Frontal cortex (tissue), 4 donors: ENCODE measurements at places on chromosomes 1 and 21.

- DNase-seq = no peak
These were observed 18.7 kb downstream of the BECN2 start for GRCh38 chr1:241976229-241976628.

DNA sequence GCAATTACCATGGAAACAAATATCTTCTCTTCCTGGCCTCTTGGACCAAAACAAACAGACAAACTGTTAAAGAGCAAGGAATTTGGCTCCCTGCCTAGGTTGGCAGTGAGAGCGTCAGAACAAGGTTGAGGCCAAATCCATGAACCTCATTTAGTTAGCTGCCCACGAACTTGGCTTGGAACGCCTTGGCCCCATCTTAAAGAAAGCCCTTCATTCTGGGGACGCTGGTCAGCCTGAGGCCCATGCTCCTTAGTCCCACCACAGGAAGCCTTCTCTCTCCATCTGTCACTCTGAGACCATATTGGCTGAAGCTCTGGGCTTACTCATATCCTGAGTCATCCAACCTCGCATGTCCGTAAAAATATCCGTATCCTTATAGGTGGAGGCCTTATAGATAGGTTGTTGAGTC is 62.4 kb upstream of the DIRAS3 start:
- no peak for DNase-seq

DNA sequence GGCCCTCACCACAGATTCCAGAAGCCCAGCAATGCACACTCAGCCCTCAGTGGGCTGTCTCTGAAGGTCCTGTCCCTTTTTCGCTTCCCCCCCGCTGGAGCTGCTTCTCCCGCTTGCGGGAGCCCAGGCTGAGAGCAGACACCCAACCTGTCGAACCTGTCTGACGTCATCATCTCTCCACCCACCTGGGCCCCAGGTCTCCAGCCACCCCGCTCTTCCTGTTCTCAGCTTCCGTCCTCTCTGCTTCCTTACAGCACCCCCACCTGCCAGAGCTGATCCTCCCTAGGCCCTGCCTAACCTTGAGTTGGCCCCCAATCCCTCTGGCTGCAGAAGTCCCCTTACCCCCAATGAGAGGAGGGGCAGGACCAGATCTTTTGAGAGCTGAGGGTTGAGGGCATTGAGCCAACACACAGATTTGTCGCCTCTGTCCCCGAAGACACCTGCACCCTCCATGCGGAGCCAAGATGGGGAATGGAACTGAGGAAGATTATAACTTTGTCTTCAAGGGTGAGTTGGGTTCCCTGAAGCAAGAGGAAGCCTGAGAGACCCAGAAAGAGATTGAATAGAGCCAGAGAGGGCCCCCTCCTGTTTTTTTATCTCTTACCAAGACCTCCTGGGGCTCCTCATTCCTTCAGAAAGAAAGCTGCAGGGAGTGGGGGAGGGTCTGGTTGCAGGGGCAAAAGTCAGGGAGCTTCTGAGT is at the start of gene RAB25:
TSS of gene RAB25 (plus strand) at position 224 of the 700 bp plus-strand sequence. CDS start at position 465, 241 bp downstream.
- DNase-seq = no peak

GRCh38 chr1:232951180-232951579 is 769 bp downstream of the NTPCR start:
- DNase-seq = peak; percentile 30

- no peak for DNase-seq
These were observed 185.6 kb downstream of the ZBTB18 start for GRCh38 chr1:244236721-244237120.

DNA sequence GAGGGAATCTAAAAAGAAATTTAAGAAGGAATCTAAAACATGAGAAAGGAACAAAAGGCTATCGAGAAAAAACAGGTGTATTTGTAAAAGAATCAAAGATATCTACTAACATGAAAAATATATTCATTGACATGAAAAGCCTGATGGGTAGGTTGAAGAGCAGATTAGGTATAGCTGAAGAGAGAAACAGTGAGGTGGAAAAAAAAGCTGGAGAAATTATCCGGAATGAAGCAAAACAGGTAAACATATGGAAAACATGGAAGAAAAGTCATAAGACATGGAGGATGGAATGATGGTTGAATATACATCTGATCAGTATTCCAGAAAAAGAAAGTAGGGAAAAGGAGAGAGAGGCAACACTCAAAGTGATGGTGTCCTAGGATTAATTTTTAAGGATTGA is 9.6 kb downstream of the EVA1C start:
- no peak for DNase-seq

GRCh38 chr1:14128096-14128495 is 428.1 kb downstream of the PRDM2 start:
- DNase-seq = no peak

DNA sequence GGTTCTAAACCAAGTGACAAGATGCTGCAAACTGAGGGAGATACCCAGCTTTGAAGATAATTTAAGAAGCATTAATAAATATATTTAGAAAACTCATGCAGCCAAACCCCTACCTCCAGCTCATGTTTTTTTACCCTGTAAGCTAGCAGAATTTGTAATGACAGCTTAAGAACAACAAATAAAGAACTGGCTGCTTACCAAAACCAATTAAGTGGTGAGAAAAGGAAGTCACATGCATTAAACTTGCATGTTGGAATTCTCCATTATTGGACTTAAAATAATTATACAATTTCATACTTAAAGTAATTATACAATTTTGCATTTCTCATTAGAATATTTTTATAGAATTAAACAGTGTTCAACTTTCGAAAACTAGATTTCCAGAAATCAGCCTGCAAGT is 75.6 kb upstream of the CNIH3 start:
- no peak for DNase-seq

DNA sequence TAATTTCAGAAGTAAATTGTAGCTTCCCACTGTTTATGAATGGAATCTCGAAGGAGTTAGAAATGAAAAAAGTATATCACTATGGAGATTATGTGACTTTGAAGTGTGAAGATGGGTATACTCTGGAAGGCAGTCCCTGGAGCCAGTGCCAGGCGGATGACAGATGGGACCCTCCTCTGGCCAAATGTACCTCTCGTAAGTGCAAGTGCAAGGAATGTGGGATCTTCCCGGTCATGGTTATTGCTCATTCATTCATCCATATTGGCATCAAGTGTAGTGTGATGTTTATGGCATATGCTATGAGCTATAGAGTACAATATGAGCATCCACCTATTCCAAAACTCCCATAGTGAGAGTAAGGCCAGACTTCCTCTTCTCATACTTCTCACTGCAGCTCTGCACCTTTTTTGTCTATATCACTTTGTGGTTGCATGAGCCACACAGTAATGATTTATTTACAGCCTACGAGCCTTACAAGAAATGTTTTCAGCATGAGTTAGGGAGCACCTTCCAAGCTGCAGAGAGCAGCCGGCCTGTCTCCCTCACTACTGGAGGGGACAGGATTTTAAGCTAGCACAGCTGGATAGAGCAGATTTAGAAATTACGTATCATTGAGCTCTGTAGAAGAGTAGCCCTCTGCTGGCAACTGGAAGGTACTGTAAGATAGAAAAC is 24.9 kb upstream of the CR1L start:
- DNase-seq = peak; percentile 29

- DNase-seq = no peak
These were observed 209.0 kb downstream of the RHOU start for GRCh38 chr1:228944296-228944695.

DNA sequence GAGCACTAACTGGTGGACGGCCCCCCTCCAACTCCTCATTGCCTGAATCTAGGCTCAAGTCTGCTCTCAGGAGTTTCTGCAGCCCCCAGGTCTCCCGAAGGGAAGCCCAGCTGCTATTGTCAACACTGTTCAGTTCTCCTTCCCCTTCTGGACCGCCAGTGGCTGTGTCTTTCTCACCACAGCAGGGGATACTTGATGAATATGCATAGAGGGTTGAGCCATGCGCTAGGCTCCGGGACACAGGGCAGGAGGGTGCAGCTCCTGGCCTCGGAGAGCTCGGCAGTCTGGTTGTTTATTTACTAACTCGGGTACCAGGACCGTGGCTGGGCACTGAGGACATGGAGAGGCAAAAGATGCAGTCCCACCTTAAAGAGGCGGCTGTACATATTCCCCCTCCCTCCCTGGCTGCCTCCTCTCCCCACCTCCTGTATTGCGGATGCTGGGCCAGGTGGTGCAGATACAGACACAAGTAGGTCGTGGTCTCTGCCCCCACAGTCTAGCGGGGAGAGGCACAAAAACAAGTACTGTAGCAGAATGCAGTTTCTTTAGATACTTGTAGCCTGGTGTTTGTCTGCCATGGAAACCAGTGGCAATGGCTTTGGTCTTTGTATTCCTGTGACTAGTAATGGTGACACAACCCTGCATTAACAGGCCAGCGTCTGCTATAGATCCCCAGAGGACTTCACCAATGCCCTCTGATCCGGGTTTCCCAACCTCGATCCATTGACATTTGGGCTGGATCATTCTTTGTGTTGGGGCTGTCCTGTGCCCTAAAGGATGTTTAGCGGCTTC is 26.2 kb downstream of the ARHGEF10L start:
- DNase-seq = no peak

DNA sequence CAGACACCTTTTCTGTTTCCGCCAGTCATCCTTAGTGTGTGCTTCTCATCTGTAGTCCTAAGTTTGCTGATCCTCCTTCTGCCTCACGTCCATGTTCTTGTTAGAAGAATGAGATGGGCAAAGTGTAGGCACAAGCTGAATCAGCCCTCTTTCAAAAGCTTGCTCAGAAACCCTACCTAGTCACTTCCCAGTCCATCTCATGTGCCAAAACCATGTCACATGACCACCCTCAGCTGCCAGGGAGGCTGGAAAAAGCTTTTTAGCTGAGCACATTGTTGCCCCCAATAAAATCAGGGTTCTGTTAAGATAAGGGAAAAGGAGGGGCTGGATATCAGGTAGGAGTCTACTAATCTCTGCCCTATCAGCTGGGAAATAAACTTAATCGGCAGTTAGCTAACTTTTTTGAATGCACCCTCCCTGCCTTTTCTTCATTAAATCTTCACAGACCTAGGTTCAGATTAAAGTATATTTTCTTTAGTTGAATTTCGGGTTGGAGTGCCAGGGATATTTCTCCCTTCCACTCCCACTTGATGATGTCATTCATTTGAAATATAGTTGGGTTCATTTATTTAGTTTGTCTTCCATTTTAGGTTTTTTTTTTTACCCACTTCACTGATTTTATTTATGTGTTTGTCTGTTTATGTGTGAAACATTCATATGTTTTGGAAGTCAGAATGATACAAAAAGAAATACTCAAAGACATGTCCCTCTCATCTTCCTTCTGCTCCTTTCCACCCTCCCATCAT is 129.2 kb downstream of the ROR1 start:
- DNase-seq = no peak

DNA sequence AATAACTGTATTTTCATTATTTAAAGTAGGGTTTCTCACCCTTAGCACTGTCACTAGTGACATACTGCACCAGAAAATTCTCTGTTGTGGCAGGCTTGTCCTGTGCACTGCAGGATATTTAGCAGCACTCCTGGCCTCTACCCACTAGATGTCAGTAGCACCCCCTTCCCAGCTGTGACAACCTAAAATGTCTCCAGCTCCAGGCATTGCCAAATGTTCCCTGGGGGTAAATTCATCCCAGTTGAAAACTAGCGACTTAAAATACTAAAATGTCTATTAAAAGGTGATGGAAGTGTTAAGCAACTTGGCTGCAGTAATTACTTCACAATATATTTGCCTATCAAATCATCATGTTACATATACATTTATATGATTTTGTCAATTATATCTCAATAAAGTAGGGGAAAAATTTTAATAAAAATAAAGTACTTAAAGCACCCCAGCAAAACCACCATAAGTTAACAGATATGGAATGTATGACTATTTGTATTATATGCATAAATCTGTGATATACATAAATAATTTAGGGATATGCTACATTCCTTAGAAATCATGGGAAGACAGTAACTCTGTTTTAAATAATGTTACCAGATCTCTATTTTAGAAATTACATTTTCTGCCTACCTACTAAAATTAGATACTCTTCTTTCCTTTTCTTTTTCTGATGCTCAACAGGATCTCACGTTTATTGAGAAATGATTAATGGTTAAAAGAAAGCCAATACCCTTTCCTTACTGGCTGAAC is 74.6 kb downstream of the ARID4B start:
- DNase-seq = no peak
